ENCODE measurements at places on chromosomes 6 and 20.

GRCh38 chr20:10398834-10399369, 35.1 kb downstream of the MKKS start:
- DNase-seq: no peak

- peak; percentile 67 for DNase-seq
These were observed 342.7 kb downstream of the PRL start for GRCh38 chr6:21953831-21954801.

DNA sequence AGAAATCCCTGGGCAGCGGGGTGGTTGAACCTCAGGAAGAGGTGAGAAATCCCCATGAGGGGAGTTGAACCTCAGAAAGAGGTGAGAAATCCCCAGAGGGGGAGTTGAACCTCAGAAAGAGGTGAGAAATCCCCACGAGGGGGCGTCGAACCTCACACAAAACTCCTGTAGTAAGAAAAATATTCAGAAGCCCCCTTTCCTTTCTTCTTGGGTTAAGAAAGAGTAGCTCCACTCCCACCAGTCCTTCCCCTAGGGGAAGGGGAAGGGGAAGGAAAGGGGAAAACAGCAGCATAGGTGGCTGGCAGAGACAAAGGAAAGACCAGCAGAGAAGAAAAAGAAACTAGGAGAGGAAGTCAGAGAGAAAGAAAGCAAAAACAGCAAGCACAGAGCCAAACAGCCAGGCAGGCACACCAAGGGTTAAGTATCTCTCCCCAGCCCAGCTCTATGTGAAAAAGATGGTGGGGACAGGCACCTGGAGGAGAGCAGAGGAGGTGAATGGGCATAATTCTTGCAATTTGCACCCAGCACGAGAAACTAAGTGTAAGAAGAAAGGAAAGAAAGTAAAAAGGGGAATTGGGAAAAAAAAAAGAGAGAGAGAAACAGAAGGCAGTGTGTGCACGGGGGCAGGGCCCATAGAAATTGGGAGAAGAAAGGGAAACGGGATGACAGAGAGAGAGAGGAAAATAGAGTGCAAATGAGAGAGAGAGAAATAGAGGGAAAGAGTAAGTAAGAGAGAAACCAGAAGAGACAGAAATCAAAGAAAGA, 88.2 kb downstream of the PLG start:
- no peak for DNase-seq

GRCh38 chr6:162150295-162150694, 577.3 kb downstream of the PRKN start:
- no peak for DNase-seq

- no peak for DNase-seq
These were observed 13.4 kb downstream of the EPB41L2 start for GRCh38 chr6:131049608-131050007.

DNA sequence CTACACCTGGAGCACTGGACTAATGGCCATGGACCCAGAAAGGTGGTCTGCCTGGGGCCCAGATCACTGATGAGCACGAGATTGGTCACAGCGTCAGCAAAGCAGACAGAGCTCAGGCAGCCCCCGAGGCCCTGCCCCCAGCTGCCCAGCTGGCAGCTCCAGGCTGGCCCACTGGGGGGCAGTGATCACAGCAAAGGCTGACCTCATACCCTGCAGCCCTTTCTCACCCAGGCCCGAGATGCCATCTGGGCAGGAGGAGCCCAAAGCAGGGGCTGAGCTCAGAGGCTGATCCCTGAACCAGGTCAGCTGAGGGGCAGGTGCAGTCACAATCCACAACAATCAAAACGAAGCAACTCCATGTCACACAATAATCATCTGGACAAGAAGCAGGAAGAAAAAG, 4.1 kb downstream of the MAP1LC3A start:
- DNase-seq: no peak

GRCh38 chr20:60306551-60306950, 348.3 kb downstream of the CDH26 start:
- DNase-seq: no peak

- peak; percentile 66 for DNase-seq
These were observed 14.8 kb downstream of the FAXC start for GRCh38 chr6:99334526-99335127.

DNA sequence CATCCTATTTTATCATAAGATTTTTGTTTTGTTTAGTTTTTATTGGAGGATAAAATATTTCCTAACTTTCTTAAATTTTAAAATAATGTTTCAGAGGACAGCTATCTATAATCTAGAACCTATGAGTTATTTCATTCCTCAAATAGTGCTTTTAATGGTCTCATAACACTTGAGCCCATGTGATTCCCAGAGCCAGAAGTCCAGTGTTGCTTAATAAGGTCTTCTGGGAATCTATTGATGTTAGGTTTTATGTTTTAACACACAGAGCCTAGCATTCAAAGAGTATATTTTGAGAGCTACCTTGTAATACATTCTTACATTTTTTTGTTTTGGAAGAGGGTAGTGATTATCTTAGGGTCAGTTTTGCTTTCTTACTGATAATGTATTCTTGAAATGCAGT, 200.2 kb downstream of the CENPW start:
- DNase-seq: no peak

- peak; percentile 6 for DNase-seq
These were observed 123.0 kb downstream of the SOBP start for GRCh38 chr6:107612762-107613415.

DNA sequence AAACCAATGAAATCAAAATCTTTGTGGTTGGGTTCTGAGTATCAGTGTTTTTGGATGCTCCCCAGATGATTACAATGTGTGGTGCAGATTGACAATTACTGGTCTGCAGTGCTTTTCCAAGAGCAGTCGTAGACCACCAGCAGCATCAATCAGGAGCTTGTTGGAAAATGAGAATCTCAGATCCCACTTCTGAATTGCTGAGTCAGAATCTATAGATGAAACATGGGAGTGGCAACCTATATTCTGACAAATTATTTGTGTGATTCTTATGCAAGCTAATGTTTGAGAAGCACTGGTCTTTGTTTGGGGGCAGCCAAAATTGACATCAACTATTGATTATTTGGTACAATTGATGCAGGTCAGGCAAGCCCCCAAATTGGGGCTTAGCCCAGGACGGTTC, 539.9 kb upstream of the BTBD3 start:
- DNase-seq: no peak

- DNase-seq: peak; percentile 63
These were observed 99.1 kb downstream of the CDH26 start for GRCh38 chr20:60057123-60057865.

- DNase-seq: peak; percentile 3
These were observed 268.5 kb upstream of the QKI start for GRCh38 chr6:163146036-163146435.

DNA sequence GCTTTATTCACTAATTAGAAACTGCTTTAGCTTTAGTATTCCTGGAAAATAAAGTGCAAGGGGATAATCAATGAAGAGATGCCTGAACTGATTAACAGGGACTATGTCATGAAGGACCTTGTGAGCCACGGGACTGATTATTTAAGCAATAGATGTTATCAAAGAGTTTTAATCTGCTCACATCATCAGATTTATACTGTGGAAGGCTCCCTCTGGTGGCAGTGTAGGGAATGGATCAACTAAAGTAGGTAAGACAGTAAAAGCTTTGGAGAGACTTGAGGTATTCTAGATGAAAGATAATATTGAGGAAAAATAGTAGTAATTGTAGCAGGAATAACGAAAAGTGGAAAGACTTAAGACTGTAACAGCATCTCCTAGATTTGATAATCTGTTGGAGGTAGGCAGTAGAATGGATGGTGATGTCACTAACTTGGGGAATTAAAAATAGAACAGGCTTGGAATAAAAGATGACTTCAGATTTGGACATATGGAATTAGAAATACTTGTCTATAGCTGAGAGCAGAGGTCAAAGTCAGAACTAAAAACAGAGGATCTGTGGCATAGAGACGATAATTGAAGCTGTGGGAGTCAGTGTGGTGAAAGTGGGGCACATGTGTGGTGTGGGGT, 80.3 kb upstream of the HTR1E start:
- DNase-seq: peak; percentile 45

DNA sequence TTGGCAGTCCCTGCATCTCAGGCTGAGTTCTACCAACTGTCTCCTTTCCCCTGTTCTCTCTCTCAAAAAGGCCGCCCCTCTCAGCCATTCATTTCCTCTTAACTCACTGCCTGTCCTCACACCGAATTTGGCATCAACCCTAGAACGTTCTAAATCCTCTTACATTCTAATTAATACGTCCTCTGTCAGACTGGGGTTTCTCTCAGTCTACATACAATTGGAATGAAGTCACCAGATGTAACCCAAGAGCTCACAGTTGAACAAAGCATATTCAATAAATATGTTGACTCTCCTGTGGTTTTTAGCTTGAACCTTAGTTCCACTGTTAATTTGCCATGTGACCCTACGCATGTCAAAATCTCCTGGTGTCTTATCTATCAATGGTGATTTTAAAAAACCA, 269.6 kb downstream of the CLIC5 start:
- peak; percentile 81 for DNase-seq

GRCh38 chr20:20334489-20334888, 33.4 kb upstream of the INSM1 start:
- DNase-seq: no peak

DNA sequence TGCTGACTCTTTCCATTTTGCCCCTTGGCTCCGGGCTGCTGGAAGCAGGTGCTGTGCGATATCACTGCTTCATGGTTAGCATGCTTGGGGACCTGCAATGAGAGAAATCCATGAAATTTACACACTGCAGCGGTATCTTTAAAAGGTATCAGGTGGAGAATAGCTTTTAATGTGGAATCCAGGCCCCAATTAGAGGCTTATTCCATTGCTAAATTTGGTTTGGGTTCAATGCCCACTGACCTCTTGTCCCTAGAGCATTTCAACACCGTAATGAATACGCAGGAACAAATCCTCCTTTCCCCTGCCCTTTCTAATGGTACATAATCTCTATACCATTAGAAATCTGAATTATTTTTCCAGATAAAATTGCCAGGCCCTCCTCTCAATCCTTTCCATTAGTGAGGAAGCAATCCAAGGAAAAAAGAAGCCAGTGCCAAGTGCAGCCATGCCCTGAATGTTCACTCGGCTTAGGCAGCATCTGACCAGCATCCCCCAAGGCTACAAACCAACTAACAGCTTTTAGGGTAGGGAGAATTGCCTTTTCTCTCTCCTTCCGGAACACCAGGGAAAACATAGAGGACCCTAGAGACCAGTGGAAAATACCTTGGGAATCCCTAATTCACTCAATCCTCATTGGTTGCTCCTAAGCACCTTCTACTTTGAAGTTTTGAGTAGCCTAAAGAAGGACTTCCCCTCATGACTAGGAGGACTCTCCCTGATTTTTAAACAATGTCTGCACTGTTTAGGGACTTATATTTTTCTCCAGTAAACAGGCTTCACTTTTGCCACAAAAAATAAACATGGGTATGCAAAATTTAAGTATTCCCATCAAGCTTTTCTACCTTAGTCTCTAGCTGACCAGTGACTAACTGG, 143.1 kb downstream of the QRSL1 start:
- DNase-seq: no peak

- DNase-seq: no peak
These were observed 43.3 kb downstream of the EPHA7 start for GRCh38 chr6:93376026-93376540.

DNA sequence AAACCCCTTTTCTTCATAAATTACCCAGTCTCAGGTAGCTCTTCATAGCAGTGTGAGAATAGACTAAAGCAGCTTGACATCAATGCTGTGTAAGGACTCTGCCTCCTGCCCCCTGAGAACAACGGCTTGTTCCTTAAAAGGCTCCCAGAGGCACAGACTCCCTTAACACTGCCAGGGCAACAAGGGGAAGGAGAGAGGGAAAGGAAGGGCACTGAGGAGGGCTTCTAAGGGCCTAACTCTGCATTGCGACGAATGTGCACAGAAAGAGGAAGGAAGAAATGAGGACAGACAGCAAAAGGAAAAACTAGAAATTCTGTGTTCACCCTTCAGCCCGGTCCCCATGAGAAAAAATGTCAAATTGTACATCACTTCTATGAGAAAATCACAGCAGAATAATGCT, 74.0 kb downstream of the AGPAT4 start:
- DNase-seq: no peak

DNA sequence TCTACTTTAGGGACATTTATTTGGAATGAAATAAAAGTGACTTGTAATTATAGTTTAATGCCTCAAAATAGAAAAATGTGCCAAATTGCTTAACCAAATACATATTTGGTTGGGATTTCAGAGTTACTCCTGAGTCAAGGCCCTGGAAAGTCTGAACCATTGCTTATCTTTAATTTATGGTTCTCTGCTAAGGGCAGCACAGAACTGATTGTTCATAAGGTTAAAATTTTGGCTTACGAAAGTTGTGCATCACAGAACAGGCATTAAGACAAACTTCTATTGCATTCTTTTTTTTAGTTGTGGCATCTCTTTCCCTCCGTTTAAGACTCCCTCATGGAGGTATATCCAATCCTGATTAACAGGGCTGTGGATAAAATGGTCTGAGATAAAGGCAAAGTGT, 92.2 kb upstream of the TENT5A start:
- peak; percentile 11 for DNase-seq

GRCh38 chr20:58374906-58375758, 13.9 kb upstream of the VAPB start:
- DNase-seq: peak; percentile 49

DNA sequence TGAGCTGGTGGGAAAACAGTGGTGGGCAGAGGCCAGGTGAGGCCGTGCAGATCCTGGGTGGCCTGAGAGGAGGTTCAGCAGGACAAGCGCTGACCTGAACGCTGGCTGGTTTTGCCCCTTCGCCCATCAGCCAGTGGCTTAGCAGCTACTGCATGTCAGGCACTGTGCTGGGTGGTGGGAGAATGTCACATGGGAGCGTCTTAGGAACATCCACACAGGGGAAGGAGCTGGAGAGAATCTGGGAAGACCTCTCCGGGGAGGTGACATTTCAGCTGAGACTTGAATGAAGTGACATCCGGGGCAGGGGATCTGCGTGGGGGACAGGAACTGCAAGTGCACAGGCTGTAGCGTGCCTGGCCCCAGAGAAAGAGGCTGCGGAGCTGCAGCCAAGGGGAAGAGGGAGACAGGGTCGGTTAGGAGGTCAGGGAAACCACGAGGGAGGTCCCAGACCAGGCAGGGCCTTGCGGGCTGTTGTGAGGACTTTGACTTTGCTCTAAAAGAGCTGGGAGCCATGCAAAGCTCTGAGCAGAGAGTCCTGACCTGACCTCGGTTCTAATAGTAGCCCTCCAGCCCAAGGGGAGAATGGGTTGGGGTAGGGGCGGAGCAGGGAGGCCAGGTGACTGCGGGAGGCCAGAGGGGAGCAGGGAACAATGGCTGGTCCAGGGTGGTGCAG, 156.8 kb upstream of the PTPN1 start:
- no peak for DNase-seq

DNA sequence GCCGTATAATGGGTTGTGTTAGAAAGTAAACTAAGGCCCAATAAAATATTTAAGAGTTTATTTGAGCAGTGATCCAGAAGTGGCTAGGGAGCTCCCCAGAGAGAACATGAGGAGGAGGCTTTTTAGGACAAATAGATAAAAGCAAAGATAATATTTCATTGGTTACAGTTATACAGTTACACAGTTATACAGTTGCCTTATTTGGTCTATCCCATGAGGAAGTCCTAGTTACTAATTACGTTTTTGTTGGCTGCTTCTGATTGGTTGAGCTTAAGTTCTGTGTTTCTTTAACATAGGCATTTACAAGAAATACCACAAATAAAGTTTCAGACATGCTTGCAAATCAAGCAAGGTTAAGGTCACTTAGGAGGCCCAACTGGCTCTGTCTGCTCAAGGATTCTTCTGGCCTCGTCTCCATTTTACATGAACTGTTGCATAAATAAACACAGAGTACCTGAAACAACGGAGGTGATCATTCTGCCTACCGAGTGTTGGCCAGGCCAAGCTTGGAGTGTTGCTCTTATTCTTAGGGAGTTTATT, 7.0 kb downstream of the UBD start:
- peak; percentile 87 for DNase-seq

Data from iris pigment epithelial cell (primary cell).